OCI-M1 (cell line): ENCODE measurements at places on chromosomes 1 and 21.
A peak's percentile ranks its signal among the peaks of the same experiment; 100 is the strongest.

- DNase-seq = peak; percentile 96
These were observed 11.5 kb downstream of the MCL1 start for GRCh38 chr1:150567717-150568593.

GRCh38 chr1:223732993-223733798 is 20.9 kb downstream of the CAPN2 start:
- no peak for DNase-seq

DNA sequence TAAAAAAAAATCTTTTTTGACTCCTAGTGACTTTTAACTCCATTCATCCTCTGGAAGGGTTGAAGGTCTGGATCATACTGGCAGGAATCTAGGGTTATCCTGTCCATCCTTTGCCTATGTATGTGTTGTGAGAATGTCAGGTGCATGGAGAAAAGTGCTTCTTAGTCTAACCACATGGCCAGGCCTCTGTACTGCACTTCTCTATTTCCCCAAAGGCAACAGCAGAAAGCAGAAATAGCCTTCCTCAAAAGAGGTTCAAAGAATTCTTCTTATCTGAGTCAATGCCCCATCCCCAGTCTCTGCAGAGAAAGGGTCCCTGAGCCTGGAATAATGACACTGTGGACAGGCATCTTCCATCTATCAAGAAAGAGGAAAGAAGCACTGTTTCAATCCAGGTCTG is 85.7 kb upstream of the CD34 start:
- DNase-seq = peak; percentile 41

DNA sequence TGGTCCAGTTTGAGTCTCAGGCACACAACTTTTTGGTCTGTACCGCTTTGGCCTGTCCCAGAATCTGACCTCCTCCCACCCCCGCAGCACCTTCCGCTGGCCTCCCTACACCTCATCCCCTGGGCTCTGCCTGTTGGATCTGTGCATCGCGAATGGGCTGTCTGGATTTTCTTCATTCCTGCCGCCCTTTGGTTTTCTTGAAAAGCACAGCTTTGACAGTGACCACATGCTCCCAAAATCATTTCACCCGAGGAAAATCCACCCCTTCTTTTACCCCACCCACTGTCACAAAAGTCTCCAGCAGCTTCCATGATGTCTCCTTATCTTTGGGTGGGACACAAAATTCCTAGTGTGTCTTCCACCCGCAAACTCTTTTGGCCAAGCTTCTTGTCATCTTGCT is 65.0 kb upstream of the SSX2IP start:
- DNase-seq = no peak

- DNase-seq = no peak
These were observed 11.3 kb upstream of the DIPK1A start for GRCh38 chr1:92972409-92973129.

GRCh38 chr1:66258404-66259105 is 275.4 kb upstream of the SGIP1 start:
- DNase-seq = no peak

DNA sequence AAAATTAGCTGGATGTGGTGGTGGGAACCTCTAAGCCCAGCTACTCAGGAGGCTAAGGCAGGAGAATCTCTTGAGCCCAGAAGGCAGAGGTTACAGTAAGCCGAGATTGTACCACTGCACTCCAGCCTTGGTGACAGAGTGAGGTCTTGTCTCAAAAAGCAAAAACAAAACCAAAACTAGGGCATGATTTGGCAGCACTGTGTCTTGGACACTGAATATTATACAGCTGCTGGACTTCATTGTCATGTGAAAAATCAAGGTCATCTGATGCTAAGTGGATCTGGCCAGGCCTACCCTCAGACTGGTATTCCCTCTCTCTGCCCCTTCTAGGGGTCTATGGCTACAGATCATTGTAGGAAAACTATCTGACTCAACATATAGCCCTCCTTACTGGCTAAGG is 55.2 kb upstream of the MRPS6 start:
- peak; percentile 20 for DNase-seq

DNA sequence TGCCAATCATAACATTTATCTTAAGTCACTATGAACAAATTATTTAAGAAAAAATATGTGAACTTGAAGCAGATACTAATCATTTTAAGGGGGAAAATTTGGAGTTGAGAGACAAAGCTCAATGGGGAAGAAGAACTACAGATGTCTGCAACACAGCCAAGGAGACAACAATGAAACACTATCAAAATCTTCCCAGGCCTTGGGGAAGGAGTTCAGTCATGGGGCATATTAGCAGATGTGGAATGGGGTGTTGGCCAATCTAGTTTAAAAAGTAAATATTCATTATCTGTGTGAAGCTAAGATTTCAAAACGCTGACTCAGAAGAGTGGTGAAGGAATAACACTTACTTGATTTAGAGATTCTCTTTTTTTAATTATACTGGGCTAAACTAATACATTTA is 671.6 kb upstream of the ZP4 start:
- no peak for DNase-seq

DNA sequence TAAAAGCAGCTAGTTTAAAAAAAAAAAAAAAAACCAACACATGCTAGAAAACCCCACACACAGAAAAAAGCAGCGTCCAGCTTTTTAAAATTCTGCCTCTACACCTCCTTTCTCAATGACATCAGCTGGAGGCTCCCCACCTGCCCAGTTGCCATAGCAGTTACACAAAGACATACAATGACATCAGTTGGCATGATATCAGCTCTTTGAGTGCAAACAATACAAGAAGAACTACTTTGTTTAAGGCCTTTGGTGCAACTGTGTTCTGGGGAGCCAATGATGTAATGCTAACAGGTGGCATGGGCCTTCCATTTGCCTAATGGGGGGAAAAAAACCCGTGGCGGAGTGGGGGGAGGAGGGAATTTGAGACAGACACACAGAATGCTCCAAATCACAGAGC is 32.9 kb downstream of the DUSP10 start:
- peak; percentile 77 for DNase-seq

GRCh38 chr1:39491146-39491921 is at the start of gene BMP8A:
Gene BMP8A (plus strand): TSS chr1:39491636. CDS start chr1:39491992, 356 bp downstream.
- peak; percentile 18 for DNase-seq

DNA sequence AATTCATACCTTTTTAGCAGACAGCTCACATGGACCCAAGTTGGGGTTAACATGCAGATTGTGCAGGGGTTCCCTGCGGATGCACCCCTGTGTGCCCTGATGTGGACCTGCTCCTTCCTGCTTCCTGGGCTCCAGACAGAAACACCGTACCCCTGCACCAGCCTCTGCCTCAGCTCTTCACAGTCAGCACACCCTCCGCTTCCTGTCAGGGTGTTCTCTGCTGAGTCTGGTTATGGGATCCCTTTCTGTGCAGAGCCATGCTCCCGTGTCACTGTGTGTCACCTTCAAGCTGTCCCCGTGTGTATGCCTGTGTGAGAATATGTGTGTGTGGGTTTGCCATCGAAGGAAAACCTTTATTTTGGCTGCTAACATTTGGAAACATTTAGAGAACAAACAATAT is 48.7 kb upstream of the KCNJ15 start:
- DNase-seq = no peak

- DNase-seq = peak; percentile 27
These were observed 80.2 kb upstream of the GREM2 start for GRCh38 chr1:240691909-240692705.

DNA sequence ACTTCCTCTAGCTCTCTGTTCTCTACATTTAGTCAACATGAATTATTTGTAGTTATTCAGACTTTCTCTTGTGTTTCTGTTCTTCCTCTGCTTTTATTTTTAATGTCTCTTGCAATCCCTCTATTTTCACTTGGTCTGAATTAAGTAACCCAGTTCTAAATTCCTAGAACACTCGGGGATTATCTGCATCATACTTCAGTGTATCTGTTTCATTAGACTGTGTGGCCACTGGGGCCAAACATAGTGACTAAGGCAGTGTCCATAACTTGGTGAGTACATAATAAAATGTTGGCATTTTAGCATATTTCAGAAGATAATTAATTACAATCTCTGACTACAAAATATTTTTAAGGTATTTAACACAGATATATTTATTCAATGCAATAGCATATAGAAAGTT is 1087.2 kb upstream of the B3GALT2 start:
- DNase-seq = no peak

DNA sequence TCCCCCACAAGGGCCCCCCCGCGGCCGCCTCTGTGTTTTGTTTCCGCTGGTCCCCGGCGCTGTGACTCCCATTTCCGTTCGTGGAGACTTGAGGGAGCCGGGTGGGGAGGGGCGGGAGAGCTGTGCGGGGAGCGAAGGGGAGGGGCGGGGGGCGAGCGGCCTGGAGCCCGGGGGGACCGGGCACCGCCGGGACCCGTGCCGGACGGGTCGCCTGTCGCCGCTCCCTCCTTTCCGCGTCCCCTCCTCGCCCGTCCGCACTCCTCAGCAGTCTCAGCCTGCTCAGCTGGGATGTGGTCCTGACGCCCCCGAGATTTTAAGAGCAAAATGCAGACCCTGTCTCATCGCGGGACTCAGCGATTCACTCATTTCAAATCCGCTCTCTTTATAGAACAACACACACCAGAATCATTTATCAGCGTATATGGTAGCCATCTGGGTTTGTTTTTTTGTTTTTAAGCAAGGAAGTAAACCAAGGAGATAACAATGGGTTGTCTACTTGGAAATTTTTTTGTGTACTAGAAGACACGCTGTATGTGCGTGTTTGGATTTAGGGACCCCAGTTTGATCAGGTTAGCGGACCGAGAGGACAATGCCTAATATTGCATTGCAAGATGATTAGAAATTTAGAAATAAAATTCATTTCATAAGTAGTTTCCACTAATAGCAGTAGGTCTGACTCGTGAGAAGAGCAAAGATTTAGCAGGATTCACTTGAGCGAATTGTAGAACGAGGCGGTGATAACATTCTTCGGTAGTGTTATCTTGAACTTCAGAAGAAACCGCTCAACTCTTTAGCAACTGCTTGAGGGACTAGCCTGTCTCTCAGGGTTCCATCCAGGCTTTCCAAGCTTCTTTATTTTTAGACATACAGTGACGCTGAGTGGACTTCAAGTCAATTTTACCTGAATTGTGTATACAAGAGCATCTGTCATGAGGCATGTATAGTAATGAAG is 1.1 kb downstream of the GABPA start:
- peak; percentile 87 for DNase-seq

DNA sequence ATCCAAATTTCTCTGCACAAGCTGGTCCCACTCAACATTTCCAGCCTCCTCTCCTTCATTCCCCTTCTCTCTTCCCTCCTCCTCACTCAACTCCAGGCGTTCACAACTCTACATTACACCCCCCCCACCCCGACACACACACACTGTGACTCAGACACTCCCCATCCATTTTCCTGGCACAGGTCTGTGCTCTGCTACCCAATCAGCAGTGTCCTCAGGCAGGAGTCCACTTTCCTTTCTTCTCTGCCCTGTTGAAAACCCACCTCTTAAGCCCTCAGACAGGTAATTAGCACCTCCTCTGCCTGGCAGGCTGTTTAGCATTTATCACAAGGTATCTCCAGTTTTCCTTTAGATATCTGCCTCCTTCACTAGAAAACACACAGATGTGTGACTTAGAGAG is 8.8 kb upstream of the LMX1A start:
- no peak for DNase-seq

DNA sequence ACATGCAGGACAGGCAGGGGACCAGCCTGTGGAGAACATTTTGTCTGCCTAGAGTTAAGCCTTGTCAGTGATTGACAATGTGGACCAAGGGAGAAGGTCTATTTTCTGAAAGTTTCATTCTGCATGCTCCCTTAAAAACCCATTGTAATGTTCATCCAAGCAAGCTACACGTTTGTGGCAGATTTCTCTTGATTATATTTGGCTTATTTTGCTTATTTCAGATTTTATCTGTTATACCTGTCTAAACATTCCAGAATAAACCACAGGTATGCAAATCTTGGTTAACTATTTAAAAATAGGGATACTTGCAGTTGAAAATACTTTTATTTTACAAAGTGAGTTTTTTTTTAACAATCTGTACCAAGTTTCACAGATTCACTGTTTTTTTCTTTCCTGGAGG is 78.2 kb upstream of the F3 start:
- DNase-seq = no peak

GRCh38 chr1:96048572-96049212 is 672.9 kb upstream of the PTBP2 start:
- no peak for DNase-seq

DNA sequence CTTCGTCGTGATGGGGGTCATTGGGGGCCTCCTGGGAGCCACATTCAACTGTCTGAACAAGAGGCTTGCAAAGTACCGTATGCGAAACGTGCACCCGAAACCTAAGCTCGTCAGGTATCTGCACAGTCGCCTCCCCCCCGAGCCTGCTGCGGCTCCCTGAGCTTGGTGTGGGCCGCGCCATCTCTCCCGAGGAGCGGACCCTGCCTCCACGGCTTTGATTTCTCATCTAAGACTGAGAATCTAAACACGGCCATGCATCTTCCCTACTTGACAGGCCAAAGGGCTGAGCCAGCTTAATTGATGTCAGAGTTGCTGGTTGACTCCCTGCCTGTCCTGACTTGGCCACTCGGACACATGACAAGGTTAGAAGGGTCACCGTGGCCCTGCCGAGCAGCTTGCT is 19.1 kb downstream of the NPPA start:
- DNase-seq = no peak

GRCh38 chr1:116286541-116286971 is 86.5 kb upstream of the ATP1A1 start:
- no peak for DNase-seq

GRCh38 chr1:46520063-46520911 is 30.7 kb downstream of the DMBX1 start:
- DNase-seq = no peak

GRCh38 chr1:16204634-16205333 is 7.7 kb downstream of the ARHGEF19 start:
- DNase-seq = peak; percentile 33

GRCh38 chr1:64179588-64179987 is 23.8 kb upstream of the UBE2U start:
- DNase-seq = no peak

GRCh38 chr1:53485478-53486394 is 26.5 kb downstream of the DMRTB1 start:
- peak; percentile 80 for DNase-seq

DNA sequence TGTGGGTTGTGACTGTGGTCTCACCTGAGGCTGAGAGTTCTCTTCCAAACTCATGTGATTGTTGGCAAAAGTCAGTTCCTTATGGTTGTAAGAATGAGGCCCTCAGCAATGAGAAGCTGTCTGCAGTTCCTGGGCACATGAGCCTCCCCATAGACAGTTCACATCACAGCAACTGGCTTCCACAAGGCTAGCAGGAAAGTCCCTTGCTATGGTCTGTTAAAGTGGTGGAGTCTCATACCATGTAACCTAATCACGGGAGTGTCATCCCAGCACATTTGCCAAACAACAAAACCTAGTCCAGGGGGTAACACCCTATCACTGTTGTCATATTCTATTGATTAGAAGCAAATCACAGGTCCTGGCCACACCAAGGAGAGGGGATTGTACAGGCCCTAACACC is 163.8 kb downstream of the BACH1 start:
- DNase-seq = no peak

GRCh38 chr21:27772816-27773215 is 805.9 kb upstream of the ADAMTS5 start:
- DNase-seq = no peak
